ENCODE measurements at places on chromosomes 1 and 21.

DNA sequence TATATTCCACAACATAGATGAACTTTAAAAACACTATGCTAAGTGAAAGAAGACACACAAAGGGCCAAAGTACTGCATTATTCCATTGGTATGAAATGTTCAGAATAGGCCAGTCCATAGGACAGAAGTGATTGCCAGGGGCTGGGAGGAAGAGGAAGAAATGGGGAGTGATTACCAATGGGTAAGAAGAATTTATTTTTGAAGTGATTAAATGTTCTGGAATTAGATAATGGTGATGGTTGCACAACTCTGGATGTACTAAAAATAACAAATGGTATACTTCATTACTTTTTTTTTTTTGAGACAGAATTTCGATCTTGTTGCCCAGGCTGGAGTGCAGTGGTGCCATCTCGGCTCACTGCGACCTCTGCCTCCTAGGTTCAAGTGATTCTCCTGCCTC lies 61.7 kb downstream of the CHD5 start:
- no peak for DNase-seq

DNA sequence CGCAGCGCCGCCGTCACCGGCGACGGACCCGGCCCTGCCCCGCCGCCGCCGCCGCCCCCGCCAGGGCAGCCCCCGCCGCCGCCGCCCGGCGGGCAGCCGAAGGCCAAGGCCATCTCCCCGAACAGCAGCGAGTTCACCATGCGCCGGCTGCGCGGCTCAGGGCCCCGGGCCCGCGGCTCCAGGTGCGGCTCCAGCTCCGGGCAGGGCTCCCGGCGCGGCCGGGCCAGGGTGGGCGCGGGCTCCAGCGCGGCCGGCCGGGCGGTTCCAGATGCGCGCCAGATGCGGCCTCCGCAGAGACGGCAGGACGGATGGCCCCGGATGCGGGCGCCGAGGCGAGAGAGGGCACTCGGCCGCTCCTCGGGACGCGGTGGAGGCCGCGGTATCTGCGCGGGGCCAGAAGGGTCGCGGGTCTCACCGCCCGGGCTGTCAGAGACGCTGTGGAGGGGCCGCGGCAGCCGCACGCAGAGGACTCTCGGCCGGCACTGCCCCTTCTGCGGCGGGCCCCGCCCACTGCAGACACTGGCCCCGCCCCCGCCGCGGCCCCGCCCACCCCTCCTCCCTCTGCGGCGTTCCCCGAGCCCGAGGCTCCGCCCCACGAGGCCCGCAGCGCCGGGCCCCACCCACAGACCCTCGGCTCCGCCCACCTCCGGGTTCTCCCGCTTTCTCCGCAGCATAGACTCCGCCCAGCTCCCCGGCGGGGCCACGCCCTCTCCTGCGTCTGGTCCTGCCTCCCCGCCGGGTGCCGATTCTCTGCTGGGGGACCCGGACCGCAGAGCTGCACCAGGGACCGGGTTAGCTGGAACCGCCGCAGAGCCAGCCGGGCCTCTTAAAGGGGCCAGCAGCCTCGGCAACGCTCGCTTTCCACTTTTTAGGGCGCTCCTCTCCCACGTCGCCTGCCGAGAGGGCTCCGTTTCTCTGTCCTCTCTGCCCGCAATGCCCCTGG lies at the start of gene IFFO2:
Gene IFFO2 (minus strand): TSS at position 484 of the 943 bp plus-strand sequence. CDS start 344 bp downstream, at position 140.
- peak; percentile 98 for DNase-seq

DNA sequence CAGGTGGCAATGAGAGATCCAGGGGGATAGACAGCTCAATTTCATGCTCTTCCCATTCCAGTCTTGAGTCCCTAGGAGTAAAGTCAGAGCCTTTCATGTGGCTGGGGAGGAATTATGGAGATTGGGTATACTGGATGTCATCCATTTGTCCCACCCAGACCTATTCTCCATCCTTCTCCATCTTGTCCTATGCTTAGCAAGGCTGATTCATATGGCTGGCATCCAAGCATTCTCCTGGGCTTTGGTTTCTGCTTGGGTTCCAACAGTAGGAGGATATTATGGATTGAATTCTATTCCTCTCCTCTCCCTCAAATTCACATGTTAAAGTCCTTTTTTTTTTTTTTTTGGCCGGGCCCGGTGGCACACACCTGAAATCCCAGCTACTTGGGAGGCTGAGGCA lies 3.8 kb upstream of the CDC20 start:
- DNase-seq = no peak

- no peak for DNase-seq
Observed at GRCh38 chr1:210364479-210364878, 35.8 kb downstream of the HHAT start.

GRCh38 chr1:109111386-109112055 lies 2.4 kb upstream of the ELAPOR1 start:
- DNase-seq = no peak

DNA sequence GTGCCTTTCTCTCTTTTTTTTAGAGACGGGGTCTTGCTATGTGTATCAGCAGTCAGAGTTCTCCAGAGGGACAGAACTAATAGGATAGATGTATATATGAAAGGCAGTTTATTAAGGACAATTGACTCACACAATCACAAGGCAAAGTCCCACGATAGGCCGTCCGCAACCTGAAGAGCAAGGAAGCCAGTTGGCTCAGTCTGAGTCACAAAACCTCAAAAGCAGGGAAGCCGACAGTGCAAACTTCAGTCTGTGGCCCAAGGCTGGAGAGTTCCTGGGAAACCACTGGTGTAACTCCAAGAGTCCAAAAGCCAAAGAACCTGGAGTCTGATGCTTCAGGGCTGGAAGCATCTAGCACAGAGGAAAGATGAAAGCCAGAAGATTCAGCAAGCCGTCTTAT lies 16.3 kb upstream of the H3-3A start:
- DNase-seq = no peak

GRCh38 chr1:63882048-63882704 lies 108.4 kb downstream of the ROR1 start:
- no peak for DNase-seq

DNA sequence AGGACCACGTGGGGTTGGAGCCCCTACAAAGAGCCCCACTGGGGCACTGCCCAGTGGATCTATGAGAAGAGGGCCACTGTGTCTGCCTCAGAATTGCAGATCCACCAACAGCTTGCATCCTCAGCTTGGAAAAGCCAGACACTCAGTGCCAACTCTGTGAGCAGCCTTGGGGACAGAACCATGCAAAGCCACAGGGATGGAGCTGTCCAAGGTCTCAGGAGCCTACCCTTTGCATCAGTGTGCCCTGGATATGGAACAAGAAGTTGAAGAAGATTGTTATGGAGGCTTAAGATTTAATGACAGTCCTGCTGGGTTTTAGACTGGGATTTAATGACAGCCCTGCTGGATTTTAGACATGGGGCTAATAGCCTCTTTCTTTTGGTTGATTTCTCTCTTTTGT lies 1670.9 kb downstream of the PLA2G4A start:
- no peak for DNase-seq

- DNase-seq = no peak
Observed at GRCh38 chr1:4668743-4669700, 14.6 kb downstream of the AJAP1 start.

- DNase-seq = no peak
Observed at GRCh38 chr1:223201967-223202366, 58.9 kb upstream of the TLR5 start.

- no peak for DNase-seq
Observed at GRCh38 chr21:45700461-45700860, 56.9 kb downstream of the PCBP3 start.

DNA sequence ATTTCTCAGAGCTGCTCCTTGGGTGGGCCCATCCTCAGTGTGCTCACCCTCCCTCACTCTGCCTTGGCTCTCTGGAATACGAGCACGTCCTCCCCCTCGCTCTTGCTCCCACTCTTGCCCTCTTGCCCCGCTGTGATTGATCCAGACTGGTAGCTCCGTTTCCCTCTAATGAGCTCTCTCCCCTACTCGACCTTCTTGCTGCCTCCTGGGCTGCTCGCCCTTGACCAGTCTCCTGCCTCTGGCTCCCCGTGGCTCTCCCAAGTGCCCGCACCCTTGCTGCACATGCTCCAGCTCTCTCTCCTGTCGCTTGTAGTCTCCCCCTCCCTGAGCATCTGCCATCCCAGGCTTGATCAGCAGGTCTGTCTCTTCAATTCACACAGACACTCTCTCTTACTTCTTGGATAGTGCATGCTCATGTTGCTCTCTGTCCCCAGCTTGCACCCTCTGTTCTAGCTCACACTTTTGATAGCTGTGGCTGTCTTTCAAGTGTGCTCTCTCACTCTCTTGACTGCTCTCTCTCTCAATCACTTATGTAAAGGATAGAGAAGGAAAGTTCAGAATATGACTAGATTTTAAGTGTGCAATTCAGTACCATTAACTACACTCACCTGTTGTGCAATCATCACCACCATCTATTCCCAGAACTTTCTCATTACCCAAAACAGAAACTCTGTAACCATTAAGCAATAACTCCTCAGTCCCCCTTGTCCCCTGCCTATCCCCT lies 51.1 kb downstream of the PHC2 start:
- DNase-seq = no peak

GRCh38 chr1:20187813-20188454 lies 1.6 kb upstream of the PLA2G2C start:
- no peak for DNase-seq

GRCh38 chr1:215376544-215377264 lies 190.4 kb upstream of the KCTD3 start:
- DNase-seq = no peak

- DNase-seq = peak; percentile 74
Observed at GRCh38 chr1:211698161-211699026, 23.0 kb upstream of the NEK2 start.

DNA sequence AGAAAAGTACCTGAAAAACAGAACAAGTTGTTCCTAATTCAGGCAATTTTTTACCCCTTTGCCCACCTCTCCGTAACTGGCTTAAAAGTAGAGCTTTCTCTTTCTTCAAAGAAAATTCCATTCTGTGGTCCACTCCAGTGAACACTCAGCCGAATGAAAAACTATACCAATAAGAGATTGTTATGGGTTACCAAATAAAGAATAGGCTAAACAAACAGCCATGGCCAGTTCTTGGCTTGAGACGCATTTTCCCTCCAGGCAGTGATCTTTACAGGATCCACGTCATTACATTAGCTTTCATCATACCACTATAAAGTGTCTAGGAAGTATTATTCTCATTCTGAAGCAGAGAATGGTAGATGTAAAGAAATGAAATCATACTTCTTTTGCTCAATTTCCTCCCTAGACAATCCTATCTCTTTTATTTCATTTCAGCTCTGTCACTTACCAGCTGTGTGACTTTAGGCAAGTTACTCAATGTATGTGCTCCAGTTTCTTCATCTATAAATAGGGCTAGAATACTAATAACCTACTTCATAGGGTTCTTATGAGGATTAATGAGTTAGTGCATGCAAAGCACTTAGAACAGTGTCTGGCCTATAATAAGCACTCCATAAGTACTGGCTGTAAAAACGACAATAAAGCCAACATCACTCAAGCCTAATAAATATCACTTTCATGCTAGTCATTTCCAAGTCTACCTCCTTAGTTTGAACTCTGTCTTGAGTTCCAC lies 26.5 kb upstream of the TRIM45 start:
- DNase-seq = no peak

- no peak for DNase-seq
Observed at GRCh38 chr1:182198006-182198605, 136.6 kb upstream of the ZNF648 start.

GRCh38 chr21:46452710-46453109 lies 6.0 kb upstream of the DIP2A start:
- DNase-seq = no peak

DNA sequence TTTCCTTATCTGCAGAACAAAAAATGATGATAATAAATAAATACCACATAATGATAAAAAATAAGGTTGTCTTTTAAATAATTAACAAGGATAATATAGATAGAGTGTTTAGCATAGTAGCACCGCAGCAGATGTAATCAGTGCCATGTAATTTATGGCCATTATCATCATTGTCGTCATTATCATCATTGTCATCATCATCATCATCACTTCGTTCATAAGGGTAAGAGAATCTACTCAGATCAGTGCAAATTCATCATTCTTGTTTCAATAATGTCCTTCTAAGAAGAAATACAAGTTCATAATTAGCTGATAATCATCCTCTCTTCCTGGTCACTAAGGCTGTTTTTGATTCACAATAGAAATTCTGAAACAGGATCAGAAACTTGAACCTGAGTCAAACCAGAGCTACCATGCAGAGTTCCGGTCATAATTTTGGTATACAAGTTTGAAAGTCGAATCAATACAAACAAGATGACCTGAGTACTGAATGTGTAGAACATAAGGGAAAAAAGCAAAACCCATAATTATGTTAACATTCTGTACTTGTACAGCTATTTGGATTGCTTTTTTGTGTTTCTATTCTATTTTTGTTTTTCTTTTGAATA lies 172.0 kb downstream of the LRRC40 start:
- DNase-seq = no peak

GRCh38 chr1:99594205-99594604 lies 51.7 kb upstream of the PALMD start:
- no peak for DNase-seq
